ENCODE measurements at places on chromosomes 7 and 10.

DNA sequence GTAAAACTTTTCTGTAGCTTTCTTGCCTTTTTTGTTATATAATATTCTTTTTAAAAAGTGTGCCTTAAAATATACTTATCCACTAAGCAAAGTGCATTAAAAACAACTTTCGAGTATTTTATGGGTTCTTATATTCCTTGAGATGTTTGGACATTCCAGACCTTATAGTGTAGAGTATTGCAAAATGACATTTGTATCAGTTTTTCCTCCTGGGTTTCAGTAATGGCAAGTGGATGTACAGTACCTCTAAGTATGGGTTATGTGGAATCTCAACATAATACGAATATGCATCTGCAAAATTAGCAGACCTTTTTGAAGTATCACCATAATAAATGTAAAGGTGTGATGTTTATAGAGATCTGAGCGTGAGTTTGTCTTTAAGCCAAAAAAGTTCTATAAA, 2.7 kb downstream of the CDK13 start:
- no peak for DNase-seq

- DNase-seq, result peak; percentile 43
Observed at GRCh38 chr7:65251851-65252620, 121.6 kb upstream of the ZNF92 start.

DNA sequence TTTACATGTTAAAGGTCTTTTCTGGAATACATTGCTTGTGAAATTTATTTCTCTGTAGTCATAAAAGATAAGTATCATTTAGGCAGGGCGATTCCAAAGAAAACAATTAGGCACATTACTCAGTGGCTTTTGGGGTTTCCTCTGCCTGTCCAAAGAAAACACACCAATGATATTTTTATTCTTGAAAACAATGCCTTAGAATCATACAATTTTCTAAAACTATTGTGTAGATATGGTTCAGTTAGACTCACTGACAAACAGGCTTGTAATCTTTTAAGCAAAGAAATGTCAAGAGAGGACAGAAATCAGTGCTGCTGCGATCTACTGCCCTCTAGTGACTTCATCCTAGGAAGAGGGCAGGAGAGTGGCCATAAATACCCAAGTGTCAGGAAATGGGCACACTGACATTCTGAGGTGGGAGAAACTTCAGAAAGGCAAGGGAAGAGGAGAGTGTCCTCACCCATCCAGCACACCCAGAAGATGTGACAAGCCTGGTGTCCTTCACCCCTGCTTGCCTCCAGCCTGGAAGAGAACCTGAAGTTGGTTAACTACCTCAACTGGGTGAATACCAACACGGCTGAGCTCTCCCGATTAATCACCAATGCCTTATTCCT, 120.5 kb downstream of the GALNT11 start:
- peak; percentile 32 for DNase-seq

- no peak for DNase-seq
Observed at GRCh38 chr7:55129541-55130394, 111.0 kb downstream of the EGFR start.

GRCh38 chr7:130359276-130359857, 14.8 kb downstream of the CPA5 start:
- no peak for DNase-seq

GRCh38 chr10:59006511-59007306, 169.7 kb upstream of the PHYHIPL start:
- DNase-seq, result no peak

- DNase-seq, result no peak
Observed at GRCh38 chr10:76388321-76389023, 957.0 kb downstream of the LRMDA start.

GRCh38 chr7:90552521-90552920, 43.6 kb upstream of the CDK14 start:
- no peak for DNase-seq

- no peak for DNase-seq
Observed at GRCh38 chr7:92848851-92849250, 12.5 kb upstream of the CDK6 start.

DNA sequence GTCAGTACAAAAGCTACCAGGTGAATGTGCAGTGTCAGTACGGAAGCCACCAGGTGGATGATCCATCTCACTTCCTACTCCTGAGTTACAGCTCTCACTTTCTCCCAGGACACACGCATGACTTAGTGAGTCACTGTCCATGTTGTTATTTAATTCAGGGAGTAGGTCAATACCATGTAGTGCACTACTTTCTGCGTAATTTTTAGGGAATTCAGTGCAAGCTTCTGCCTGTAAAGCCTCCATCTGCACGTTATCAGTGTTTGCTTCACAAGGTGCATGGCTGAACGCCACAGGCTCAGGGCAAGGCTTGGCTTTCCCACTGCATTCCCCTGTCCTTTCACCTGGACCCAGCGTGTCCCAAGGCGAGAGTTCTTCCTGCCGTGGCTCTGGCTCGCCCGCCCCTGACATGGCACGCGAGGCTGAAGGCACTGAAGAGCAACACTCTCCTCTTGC, 59.5 kb downstream of the LARP4B start:
- no peak for DNase-seq

DNA sequence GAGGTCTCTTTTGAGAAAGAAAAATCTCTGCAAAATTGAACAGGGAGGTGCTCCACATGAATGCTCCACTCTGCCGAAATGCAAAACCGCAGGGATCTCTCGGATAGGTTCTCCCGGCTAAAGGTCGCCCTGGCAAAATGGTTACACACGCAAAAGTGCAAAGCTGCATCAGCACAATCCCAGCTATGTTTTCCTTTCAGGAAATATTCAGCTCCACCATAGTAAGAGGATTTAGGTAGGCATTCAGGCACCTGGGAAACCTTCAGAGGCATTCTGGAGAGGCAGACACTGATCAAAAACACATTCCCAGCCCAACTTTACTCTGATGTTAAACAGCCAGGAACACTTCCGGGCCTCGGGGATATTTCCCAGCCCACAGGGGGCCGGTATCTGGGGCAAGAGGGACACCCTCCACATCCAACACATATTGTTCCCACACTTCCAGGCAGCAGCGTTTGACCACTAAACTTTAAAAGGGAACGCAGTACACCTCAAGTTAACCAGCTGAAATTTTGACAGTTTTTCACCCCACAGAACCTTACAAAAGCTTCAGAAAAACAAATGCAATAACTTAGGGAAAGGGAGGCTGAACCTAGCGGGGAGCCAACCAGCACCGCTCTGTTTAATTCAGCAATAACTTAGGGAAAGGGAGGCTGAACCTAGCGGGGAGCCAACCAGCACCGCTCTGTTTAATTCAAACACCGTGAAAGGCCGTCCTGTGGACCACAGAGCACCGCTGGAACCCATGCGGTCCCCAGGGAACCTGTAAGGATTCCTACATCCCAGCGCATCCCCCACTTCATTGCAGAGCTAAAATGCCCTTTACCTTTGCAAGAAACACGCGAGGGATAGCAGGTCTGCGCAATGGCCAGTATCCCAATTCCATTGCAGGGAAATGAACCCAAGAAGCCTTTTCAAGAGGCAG, 45.9 kb downstream of the TNS3 start:
- DNase-seq, result no peak

DNA sequence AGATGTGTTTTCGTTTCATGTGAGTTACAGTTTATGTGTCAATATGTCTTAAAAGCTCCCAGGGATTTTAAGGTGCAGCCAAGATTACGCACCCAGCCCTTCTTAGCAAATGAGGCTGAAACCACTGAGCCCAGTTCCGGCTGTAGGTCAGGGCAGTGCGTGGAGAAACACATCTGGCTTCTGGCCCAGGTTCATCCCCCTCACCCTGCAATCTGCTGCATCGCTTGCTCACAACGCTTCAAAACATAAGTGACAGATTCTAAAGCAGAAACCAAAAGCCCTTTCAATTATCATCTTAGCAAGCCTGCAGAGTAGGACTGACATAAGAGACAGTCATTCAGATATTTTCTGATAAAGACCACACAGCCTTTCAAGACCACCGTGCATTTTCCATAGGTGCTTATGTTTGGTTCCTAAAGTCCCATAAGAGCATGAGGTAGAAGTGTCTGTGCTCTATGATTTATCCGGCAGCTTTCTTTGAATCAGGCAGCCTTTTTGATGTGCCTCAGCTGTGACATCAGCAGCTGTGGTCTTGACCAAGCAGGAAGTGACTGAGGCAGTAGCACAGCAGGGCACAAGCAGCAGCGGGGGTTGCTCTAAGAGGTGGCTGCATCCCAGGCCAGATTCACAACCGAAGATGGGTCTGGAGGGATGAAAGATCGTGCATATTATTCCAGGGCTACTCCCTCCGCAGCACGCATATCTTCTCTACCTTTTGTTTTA, 72.1 kb upstream of the LYZL2 start:
- DNase-seq, result no peak

DNA sequence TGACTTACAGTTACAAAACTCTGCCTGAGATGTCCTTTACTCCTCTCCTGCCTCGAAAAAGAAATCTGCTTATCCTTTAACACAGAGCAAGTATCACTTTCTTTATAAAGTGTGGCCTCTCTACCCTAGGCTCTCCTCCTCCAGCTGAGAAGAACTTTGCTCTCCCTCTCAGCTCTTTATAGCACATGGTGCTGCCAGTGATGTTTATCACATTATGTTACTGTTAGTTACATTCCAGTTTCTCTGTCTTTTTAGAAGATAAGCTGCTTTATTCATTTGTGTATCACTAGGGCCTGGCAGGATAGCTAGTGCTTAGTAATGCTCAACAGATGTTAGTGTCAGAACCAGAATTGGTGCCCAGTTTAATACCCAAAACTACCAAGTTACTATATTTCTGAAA, 41.1 kb upstream of the TMEM229A start:
- DNase-seq, result no peak

DNA sequence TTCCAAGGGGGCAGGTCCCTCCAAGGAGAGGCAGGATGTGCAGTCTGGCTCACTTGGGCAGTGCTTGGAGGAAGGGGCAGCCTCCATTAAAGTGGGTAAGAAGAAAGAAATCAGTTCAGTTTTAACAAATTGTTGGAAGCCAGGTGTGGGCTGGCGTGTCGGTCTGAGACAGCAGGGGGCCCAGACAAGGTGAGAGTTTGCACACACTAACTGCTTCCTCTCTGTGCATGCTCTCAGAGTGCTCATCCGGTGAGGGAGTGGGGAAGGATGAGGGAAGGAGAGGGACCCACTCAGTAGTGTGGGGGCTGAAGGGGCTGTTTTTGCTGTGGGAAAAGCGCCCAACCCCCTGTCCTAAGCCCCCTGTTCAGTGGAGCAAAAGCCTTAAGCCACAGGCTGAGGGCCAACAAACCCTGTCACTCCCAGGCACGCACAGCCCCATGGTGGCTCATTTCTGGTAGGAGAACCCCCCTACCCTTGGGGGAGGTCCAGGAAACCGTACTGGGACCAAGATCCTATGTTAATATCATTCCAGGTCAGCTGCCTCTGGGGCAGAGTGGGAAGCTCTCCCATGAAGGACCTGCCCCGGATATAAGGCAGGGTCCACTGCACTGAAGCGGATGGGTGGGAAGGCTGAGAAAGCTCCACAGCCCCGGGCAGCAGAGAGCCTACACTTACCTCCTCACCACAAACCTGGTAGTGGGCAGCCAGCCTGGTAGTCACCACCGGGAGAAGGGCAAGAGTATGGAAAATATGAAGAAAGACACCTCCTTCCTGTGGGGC, 5.1 kb upstream of the PCBD1 start:
- DNase-seq, result no peak

- DNase-seq, result no peak
Observed at GRCh38 chr10:64115908-64116643, 594.9 kb downstream of the REEP3 start.

- DNase-seq, result no peak
Observed at GRCh38 chr7:35492451-35493175, 202.3 kb downstream of the HERPUD2 start.

GRCh38 chr10:17227367-17228090, 512 bp upstream of the VIM start:
- no peak for DNase-seq

DNA sequence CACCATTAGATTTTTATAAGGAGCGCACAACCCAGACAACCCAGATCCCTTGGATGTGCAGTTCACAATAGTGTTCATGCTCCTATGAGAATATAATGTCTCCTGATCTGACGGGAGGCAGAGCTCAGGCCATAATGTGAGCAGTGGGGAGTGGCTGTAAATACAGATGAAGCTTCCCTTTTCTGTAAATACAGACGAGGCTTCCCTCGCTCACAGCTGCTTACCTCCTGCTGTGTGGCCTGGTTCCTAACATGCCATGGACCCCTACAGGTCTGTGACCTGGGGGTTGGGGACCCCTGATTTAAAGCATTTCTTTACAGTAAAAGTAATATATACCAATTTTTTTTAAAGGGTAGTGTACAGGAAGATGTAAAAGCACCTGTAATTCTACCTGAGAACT, 33.2 kb downstream of the HELLS start:
- DNase-seq, result no peak

GRCh38 chr10:16910793-16911164, 93.6 kb upstream of the RSU1 start:
- no peak for DNase-seq

GRCh38 chr10:96395931-96396877, 37.4 kb upstream of the OPALIN start:
- DNase-seq, result peak; percentile 39

DNA sequence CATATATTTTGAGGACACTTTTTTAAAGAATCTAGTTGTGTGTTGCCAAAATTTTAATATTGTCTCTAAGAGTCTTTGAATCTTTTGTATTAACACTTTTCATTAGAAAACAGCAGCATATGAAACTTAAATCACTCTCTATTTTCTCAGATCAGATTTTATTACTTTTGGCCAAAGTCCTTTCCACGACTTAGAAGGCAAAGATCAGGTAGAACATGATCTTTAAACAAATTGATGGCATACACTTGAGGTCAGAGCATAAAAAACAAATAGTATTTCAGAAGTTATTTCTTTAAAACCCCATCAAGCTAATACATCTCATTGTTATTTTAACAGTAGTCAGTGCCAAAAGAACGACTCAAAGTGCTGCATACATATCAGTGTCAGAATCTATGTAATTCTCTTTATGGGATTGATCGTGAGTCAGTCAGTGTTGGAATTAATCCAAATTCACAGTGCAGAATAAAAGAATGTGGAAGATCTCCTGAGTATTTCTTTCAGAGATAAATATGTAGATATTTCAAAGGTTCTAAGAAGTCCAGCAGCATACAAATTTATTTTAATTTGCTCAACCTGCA, 9.6 kb upstream of the AGMO start:
- no peak for DNase-seq

DNA sequence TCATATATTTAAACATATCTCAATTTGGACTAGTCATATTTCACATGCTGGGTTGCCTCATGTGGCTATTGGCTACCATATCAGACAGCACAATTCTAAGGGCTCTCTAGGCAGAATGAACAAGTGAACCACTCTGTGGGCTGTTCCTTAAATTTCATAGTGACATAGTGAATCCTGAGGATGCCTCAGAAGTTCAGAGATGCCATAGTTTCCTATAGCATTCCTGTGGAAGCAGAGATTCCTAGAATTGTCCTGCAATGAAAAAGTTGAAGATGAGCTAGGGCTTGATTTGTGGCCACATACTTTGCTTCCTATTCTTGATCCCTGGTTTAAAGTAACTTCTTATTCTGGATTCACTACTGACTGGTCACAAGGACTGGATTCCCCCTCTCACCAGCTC, 35.6 kb downstream of the MKX start:
- DNase-seq, result no peak

DNA sequence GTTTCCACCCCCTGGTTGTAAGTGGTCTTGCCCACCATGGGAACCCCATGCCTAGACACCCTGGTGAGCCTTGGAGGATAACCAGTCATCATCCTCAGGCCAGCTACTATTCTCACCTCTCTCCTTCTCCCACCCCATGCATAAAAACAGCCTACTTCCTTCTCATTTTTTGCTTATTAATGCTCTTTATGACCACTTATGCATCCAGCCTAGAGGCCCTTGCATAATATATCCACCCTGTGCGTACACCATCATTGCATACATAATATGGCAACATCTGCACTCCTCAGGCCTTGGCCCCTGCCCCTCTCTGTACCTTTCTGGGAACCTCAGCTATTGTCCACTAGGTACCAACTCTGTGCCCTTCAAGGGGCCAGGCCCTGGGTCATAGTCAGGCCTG, 91.0 kb downstream of the CDH23 start:
- no peak for DNase-seq
